Mesothelial cell of epicardium (in vitro differentiated cells): ENCODE measurements at places on chromosomes 1 and 21.

- H3K27ac ChIP-seq = no peak overlapping the region
- H3K27me3 ChIP-seq = peaks cover 66% of the 10 kb centered on the region
- H3K36me3 ChIP-seq = no peaks in the 10 kb centered on the region
- DNase-seq = no peak
These were observed 147.1 kb upstream of the ARHGEF16 start for GRCh38 chr1:3307359-3307758.

- no peak overlapping the region for H3K4me3 ChIP-seq
- no peaks in the 10 kb centered on the region for H3K36me3 ChIP-seq
- H3K4me1 ChIP-seq = peaks cover 19% of the 10 kb centered on the region
- H3K27ac ChIP-seq = no peak overlapping the region
These were observed 39.3 kb downstream of the MTARC1 start for GRCh38 chr1:220825819-220826551.

GRCh38 chr1:206831650-206832049, 33.8 kb upstream of the IL20 start:
- no peak overlapping the region for H3K27ac ChIP-seq
- H3K4me3 ChIP-seq = no peak overlapping the region
- no peaks in the 10 kb centered on the region for H3K36me3 ChIP-seq
- DNase-seq = no peak

- no peak overlapping the region for H3K4me3 ChIP-seq
- H3K27ac ChIP-seq = no peak overlapping the region
- no peaks in the 10 kb centered on the region for H3K27me3 ChIP-seq
- DNase-seq = no peak
- H3K4me1 ChIP-seq = peaks cover 12% of the 10 kb centered on the region
These were observed 541.4 kb upstream of the B3GALT2 start for GRCh38 chr1:193727850-193728249.

- peaks cover 2% of the 10 kb centered on the region for H3K4me1 ChIP-seq
- no peak overlapping the region for H3K4me3 ChIP-seq
- H3K36me3 ChIP-seq = no peaks in the 10 kb centered on the region
- DNase-seq = no peak
- no peaks in the 10 kb centered on the region for H3K27me3 ChIP-seq
These were observed 946.7 kb upstream of the TMPRSS15 start for GRCh38 chr21:19350286-19350685.

GRCh38 chr1:5670590-5671350, 321.5 kb downstream of the NPHP4 start:
- DNase-seq = no peak
- peaks cover 28% of the 10 kb centered on the region for H3K27me3 ChIP-seq
- H3K4me1 ChIP-seq = no peaks in the 10 kb centered on the region
- no peak overlapping the region for H3K4me3 ChIP-seq
- peaks cover 1% of the 10 kb centered on the region for H3K36me3 ChIP-seq

DNA sequence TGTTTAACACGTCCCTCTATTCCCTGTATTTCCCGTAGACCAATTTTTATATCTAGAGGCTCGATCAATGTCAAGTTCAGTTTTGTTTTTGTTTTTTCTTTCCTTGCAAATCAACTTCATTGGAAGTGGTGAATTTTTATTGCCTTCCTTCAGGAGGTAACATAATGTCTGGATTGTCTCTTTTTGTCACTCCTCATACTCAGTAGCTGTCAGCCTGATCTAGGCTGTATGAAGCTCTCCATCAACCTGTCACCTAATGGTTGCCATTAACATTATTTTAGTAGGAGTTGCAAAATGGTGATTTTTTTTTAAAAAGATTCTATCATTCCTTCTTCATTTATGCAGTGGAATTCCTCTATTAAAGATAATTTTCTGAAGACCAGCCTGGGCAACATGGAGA, 49.7 kb upstream of the KIF26B start:
- no peak for DNase-seq
- no peak overlapping the region for H3K27ac ChIP-seq
- no peak overlapping the region for H3K4me3 ChIP-seq
- peaks cover 2% of the 10 kb centered on the region for H3K27me3 ChIP-seq

DNA sequence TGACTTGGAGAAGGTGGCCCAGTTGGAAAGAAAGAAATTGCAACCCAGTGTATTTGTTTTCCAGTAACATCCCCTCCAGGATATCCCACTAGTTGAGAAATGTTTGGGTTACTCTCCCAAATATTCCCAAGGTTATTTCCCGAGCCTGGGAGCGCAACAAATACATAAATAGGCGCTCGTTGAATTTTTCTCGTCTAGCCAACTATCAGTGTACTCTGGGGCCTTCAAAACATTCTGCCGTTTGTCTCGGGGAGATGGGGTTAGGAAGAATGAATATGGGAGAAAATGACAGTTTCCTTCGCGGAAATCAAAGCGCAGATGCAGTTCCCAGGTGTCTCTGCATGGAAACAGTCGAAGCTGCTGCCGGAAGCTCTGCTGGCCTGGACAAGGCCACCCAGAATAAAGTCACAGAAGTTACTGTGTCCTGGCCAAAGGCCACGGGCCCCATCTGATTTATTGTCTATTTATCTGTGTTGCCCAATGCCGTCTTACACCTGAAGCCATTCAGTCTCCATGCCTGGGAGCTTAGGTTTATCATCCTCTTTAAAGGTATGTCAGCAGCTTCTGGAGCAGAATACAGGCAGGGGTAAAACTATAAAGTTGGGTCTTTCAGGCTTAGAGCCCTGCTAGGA, 1.0 kb downstream of the C1orf115 start:
- H3K36me3 ChIP-seq = no peaks in the 10 kb centered on the region
- H3K4me3 ChIP-seq = peak overlapping the region; percentile 81
- H3K27ac ChIP-seq = no peak overlapping the region
- peaks cover 40% of the 10 kb centered on the region for H3K27me3 ChIP-seq

DNA sequence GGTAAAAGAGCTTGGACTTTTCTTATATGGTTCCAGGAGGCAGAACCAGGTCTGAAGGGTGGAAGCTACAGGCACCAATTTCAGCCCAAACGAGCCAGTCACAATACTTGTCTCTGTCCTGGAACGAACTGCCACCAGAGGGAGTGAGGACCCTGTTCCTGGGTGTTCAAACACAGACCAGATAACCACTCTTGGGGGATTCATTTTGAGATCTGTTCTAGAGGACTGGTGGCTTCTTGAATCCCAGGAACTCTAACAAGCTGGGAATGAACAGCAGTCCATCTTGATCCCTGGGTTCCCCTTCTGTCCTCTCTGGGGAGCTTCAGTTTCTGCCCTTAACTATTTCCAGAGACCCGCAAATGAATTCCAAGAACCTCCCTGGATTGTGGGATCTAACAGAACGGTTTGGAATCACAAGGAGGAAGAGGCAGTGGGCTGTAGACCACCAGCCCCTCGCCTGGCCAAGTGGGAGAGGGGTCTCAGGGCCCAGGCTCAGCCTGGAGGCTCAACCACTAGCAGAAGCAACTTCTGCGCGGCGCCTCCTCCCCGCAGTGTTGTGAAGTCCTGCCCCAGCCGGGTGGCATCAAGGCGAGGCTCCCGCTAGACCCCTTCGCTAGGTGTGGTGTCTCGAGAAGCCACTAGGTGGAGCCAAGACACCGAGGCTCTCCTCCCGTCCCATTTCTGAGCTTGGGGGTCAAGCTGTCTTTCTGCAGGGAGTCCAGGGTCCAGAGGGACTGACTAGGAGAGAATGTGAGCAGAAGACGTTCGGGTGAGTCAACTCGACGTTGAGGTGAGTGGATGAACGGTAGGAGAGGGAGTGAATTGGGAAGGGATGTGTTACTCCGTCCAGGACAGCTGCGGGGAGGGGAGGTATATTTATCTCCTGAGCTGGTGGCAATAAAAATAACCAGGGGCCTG, 12.1 kb upstream of the NES start:
- H3K36me3 ChIP-seq = peaks cover under 1% of the 10 kb centered on the region
- peak overlapping the region; percentile 94 for H3K27ac ChIP-seq
- H3K4me3 ChIP-seq = peak overlapping the region; percentile 74
- H3K27me3 ChIP-seq = no peaks in the 10 kb centered on the region

DNA sequence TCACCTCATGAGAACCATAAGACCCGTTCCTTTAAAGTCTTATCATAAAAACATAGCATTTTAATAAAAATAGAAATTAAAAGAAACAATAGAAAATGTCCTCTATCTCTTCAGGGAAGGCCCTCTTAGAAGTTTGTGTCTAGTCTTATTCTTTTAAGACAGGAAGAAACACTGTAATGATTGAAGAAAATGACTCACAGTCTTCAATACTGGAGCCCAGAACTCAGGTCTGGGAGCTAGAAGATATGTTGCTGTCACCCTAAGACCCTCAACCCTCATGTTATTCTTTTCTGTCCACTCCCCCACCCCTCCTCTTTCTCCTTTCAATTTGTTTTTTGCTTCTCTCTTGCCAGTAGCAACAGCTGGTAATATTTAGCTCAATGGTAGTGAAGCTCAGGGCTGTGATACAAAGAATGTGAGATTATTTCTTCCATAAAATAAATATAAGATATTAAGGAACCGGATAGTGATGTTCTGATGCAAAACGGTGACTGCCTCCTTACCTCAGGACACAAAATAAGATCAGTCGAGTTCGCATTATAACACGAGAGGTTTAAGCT, 12.0 kb downstream of the DUSP10 start:
- peak overlapping the region; percentile 54 for H3K27ac ChIP-seq
- DNase-seq = no peak
- no peak overlapping the region for H3K4me3 ChIP-seq
- no peaks in the 10 kb centered on the region for H3K27me3 ChIP-seq
- no peaks in the 10 kb centered on the region for H3K36me3 ChIP-seq

GRCh38 chr1:11447903-11448302, 31.1 kb upstream of the DISP3 start:
- no peak overlapping the region for H3K27ac ChIP-seq
- H3K36me3 ChIP-seq = no peaks in the 10 kb centered on the region
- H3K4me3 ChIP-seq = no peak overlapping the region
